ENCODE measurements at places on chromosomes 3 and 15.
A peak's percentile ranks its signal among the peaks of the same experiment; 100 is the strongest.

GRCh38 chr3:172918568-172919296 lies 168.2 kb downstream of the ECT2 start:
- DNase-seq, result no peak

DNA sequence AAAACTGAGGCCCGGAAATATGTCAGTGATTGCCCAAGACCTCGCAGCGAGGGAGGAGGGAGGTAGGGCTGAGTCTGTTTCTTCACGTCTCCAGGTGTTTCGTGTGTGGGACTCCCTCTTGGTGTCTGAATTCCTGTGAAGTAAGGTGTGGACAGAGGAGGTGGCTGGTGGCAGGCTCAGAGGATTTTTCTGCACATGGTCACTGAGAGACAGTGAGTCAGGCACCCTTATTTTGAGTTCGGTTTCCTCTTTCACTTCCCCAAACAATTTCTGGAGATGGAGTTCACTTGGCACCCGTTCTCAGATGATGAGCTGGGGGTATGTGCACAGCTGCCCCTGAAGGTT lies 46.3 kb upstream of the VPS8 start:
- DNase-seq, result peak; percentile 1

GRCh38 chr15:78831229-78832207 lies 20.3 kb upstream of the ADAMTS7 start:
- DNase-seq, result no peak

- DNase-seq, result no peak
Measured at GRCh38 chr3:147038481-147038880, 367.9 kb downstream of the ZIC4 start.

GRCh38 chr3:54486317-54486716 lies 364.0 kb downstream of the CACNA2D3 start:
- DNase-seq, result no peak

DNA sequence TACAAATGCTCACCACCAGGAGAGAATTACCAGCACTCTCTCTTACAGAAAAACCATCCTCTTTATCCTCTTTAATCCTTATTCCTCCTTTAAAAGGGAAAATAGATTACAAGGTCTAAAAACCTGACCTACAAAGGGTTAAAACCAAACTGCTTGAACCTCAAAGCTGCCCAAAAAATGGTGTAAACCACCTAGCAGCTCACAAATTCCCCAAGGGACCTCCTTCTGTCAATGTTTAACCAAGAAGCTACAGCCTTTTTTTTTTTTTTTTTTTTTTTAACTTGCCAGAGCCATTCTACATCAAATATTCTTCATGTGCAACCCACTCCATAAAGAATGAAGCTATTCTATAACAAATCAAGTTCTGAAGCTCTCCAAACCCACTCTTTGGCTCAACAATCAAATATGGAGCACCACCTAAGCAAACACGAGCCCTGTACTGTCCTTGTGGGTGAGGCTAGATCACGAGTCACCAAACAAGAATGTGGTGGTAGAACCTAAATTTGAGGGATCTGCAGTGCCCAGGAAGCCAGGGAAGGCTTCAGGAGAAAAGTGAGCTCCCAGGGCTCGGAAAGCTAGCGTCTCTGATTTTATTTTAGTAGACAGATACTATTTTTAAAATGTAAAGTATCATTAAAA lies 20.1 kb downstream of the OSBPL10 start:
- DNase-seq, result no peak

DNA sequence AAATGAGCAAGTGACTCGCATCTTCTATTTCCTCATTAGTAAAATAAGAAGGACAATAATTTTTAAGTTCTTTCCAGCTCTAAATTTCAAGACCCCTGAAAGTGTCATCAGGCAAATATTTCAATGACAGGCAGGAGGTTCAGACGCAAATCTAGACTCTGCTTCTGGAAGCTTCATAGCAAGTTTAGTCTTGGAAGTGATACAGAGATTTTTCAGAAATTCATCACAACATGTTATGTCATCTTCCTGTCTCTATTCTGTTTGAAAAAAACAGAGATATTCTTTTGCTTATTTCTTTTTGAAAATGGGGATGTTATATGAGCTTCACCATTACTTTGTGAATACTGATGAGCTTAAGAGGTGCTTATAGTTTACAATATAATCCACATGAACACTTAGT lies 74.0 kb downstream of the C3orf85 start:
- DNase-seq, result no peak

GRCh38 chr3:29481969-29482767 lies 201.3 kb downstream of the RBMS3 start:
- DNase-seq, result no peak

DNA sequence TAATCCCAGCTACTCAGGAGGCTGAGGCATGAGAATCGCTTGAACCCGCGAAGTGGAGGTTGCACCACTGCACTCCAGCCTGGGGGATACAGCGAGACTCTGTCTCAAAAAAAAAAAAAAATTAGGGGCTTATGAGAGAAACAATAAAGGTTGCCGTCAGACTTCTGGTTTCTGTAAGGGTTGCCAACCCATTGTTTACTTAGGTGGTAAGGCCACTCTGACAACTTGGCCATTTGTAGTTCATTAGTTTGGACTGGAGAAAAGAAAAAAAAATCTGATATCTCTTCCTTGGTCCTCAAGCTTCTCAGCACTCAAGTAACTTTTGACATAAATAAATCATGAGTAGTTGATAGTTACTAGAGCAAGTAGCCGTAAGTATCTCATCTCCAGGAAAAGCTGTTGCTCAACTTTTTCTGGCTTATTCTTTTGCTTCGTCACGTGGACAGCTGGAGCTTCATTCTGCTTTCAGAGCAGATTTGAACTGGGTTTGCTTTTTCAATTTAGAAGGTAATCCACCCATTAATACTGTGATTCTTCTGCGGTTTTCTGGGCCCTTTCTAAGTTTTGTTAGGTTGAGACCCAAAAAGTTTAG lies 9.4 kb downstream of the SNX1 start:
- DNase-seq, result peak; percentile 37

- DNase-seq, result peak; percentile 19
Measured at GRCh38 chr3:133125171-133125570, 87.0 kb downstream of the TMEM108 start.

DNA sequence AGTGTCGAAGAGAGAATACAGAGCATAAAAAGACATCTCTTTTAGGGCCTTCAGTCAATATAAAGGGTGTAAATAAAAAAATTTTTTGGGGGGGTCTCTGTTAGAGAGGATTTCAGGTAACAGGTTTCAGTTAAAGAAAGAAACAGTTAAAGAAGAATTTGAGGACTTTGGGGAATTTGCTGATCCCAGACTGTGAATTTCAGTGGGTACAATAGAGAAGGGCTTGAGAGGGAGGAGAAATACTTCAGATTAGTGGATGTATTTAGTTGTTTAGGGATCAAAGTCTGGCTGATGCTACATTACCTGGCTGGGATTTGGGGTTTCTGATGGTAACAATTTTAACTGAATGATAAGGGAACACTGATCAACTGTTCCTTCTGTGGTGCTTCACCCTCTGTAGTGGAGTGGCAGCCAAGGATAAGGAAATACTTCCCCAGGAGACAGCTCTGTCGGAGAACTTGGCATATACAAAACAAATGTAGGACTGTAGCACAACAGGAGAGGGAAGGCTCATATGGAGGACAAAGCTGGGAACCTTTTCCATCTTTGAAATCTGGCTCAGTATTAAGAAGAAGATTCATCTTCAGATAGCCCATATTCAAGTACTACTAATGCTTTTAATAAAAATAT lies 79.2 kb downstream of the MEF2A start:
- no peak for DNase-seq
